ENCODE measurements at places on chromosomes 7 and 10.

DNA sequence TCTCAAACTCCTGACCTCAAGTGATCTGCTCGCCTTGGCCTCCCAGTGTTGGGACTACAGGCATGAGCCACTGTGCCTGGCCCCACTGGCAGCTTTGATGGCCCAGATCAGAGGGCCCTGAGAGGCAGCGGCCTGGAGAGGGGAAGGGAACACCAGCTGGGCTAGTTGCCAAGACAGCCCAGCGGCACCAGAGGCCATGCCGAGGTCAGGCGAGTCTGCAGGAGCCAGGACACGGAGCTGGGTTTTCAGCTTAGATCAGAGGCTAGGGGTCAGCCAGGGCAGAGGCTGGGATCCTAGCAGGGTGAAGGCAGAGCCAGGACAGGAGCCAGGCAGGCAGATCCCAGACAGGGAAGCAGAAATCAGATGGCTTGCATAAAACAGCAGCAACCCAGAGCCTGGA, 92.9 kb downstream of the MYL10 start:
- no peak overlapping the region for H3K27ac ChIP-seq
- H3K4me3 ChIP-seq: no peak overlapping the region
- H3K27me3 ChIP-seq: peaks cover 47% of the 10 kb centered on the region
- no peak for DNase-seq
- no peaks in the 10 kb centered on the region for H3K36me3 ChIP-seq

DNA sequence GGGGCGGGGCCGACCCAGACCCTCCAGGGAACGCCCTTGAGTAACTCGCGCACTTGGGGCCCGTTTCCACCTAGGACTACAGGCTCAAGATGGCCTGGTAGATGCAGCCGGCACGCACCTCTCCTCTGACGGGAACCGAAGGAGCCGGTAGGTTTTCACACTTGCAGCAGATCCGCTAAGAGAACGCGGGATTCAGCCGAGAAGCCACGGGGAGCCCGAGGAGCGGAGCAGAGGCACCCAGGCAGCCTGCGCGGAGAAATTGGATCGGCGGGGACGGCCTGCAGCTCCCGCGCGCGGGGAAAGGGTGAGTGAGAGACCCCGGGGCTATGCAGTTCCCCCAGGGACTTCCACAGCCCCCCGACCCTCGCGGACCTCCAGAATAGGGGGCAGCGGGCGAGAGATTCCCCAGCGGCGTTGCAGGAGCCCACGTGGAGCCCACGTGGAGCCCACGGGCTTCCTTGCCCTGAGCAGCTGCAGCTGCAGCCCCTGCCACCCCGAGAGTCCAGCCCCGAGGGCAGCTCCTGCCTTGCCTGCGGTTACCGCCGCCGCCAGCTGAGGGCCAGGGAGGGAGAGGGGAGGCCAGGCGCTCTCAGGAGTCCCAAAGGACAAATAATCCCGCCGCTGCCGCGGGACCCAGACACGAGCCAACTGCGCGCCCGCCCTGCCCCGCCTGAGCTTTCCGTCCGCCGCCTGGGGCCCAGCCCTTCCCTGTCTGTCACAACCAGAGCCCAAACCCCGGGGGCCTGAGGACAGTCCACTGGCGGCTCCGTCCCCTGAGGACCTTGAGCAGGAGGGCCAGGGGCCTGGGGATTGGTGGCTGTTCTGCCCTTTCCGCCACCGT, 13.1 kb downstream of the IFT22 start:
- peak; percentile 71 for DNase-seq
- peaks cover 7% of the 10 kb centered on the region for H3K4me1 ChIP-seq
- H3K36me3 ChIP-seq: peaks cover 17% of the 10 kb centered on the region
- H3K4me3 ChIP-seq: peak overlapping the region; percentile 92
- H3K27me3 ChIP-seq: peaks cover 10% of the 10 kb centered on the region

- no peaks in the 10 kb centered on the region for H3K36me3 ChIP-seq
- no peaks in the 10 kb centered on the region for H3K4me1 ChIP-seq
- no peak overlapping the region for H3K27ac ChIP-seq
- H3K4me3 ChIP-seq: no peak overlapping the region
- no peaks in the 10 kb centered on the region for H3K27me3 ChIP-seq
These were observed 40.5 kb upstream of the RNF148 start for GRCh38 chr7:122743211-122743610.

GRCh38 chr7:156566812-156567549, 73.6 kb upstream of the RNF32 start:
- no peak overlapping the region for H3K4me3 ChIP-seq
- no peaks in the 10 kb centered on the region for H3K36me3 ChIP-seq
- no peak for DNase-seq
- H3K27me3 ChIP-seq: peaks cover 20% of the 10 kb centered on the region
- H3K4me1 ChIP-seq: peaks cover 5% of the 10 kb centered on the region

DNA sequence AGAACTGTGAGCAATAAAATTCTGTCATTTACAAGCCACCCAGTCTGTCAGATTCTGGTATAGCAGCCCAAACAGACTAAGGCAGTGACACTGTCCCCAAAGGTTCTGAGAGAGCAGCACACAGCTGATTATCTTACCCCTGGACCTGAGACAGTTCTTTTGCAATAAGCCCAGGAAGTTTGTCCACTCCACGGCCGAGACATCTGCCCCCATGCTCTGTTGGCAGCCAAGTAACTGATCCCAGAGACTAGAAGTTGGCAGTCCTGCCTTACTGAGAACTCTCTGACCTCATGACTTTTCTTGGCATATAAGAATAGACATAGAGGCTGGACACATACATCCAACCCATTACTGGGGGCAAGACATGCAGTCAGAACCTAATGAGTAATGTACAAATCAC, 243.0 kb upstream of the GRB10 start:
- DNase-seq: no peak
- H3K36me3 ChIP-seq: peaks cover 10% of the 10 kb centered on the region
- no peak overlapping the region for H3K27ac ChIP-seq
- H3K4me3 ChIP-seq: no peak overlapping the region
- no peaks in the 10 kb centered on the region for H3K4me1 ChIP-seq

- peak; percentile 91 for DNase-seq
- H3K4me1 ChIP-seq: peaks cover 71% of the 10 kb centered on the region
- H3K27ac ChIP-seq: peak overlapping the region; percentile 96
- no peaks in the 10 kb centered on the region for H3K27me3 ChIP-seq
- H3K36me3 ChIP-seq: peaks cover 18% of the 10 kb centered on the region
These were observed 595.5 kb downstream of the INHBA start for GRCh38 chr7:41107330-41107937.

- no peaks in the 10 kb centered on the region for H3K27me3 ChIP-seq
- H3K4me1 ChIP-seq: peaks cover 10% of the 10 kb centered on the region
- no peak overlapping the region for H3K4me3 ChIP-seq
- H3K27ac ChIP-seq: no peak overlapping the region
- DNase-seq: no peak
- H3K36me3 ChIP-seq: peaks cover 14% of the 10 kb centered on the region
These were observed 35.5 kb downstream of the CLIP2 start for GRCh38 chr7:74324531-74325209.

GRCh38 chr7:100465702-100466311, 1.7 kb upstream of the SPACDR start:
- peaks cover 13% of the 10 kb centered on the region for H3K36me3 ChIP-seq
- DNase-seq: peak; percentile 73
- H3K27ac ChIP-seq: no peak overlapping the region
- H3K27me3 ChIP-seq: no peaks in the 10 kb centered on the region
- H3K4me3 ChIP-seq: no peak overlapping the region

DNA sequence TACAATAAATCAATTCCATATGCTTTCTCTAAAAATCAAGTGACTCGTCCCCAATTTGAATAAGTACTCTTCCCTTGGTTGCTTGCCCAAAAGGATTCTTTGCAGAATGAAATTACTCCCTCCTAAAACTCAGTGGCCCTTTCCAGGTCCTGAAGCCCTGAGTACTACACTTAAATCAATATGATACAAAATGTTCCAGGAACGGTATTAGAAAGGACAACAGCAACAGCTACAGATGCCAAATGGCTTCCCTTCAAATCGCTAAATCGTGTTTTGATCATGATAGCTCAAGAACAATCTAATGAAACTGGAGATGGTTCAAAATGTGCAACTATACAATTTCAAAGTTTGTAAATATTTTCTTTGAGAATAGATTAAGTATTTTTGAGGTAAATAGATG, 59.4 kb downstream of the TPK1 start:
- H3K4me3 ChIP-seq: no peak overlapping the region
- no peaks in the 10 kb centered on the region for H3K36me3 ChIP-seq
- H3K27me3 ChIP-seq: no peaks in the 10 kb centered on the region
- no peak for DNase-seq
- H3K4me1 ChIP-seq: no peaks in the 10 kb centered on the region

DNA sequence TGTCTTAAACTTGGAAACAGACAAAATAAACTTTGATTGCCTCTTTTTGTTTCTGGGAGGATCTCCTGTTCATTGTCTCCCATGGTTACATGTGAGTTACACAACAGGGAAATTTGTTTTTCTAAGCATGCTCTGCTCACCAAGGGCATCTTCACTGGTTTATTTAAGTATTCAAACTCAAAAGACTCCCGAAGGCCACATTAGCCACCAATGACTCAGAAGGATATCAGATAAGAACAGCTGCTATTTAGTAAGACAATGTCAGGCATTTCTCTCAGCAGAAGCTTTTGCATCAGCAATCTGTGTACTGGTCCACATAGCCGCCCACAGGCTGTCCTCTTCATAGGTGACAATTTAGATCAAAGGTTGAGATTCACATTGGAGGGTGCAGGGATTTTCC, 19.3 kb downstream of the OR6B1 start:
- H3K4me1 ChIP-seq: no peaks in the 10 kb centered on the region
- DNase-seq: no peak
- no peaks in the 10 kb centered on the region for H3K27me3 ChIP-seq
- no peak overlapping the region for H3K4me3 ChIP-seq
- no peak overlapping the region for H3K27ac ChIP-seq
- H3K36me3 ChIP-seq: no peaks in the 10 kb centered on the region

DNA sequence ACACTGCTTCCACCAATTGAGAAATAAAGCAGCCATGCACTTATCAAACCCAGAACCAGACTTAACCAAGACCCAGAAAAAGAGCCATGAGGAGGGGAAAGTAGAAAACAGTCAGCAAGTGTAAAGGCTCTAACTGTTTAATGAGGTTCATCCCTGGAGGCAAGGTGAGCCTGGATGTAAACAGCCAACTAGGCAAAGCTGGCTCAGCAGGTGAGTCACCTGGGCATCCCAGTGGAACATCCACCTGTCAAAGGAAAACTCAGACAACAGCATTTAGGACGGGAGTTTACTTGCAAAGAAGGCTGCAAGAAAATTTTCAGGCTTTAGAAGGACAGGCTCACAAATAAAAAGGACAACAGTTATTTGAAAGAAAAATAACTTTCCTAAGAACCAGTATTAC, 153.0 kb downstream of the SNX13 start:
- DNase-seq: no peak
- H3K27me3 ChIP-seq: no peaks in the 10 kb centered on the region
- peaks cover 7% of the 10 kb centered on the region for H3K36me3 ChIP-seq
- H3K4me3 ChIP-seq: no peak overlapping the region
- H3K27ac ChIP-seq: no peak overlapping the region
- H3K4me1 ChIP-seq: peaks cover 7% of the 10 kb centered on the region

GRCh38 chr10:28734938-28735759, 57.8 kb downstream of the BAMBI start:
- peaks cover 26% of the 10 kb centered on the region for H3K27me3 ChIP-seq
- no peaks in the 10 kb centered on the region for H3K36me3 ChIP-seq

DNA sequence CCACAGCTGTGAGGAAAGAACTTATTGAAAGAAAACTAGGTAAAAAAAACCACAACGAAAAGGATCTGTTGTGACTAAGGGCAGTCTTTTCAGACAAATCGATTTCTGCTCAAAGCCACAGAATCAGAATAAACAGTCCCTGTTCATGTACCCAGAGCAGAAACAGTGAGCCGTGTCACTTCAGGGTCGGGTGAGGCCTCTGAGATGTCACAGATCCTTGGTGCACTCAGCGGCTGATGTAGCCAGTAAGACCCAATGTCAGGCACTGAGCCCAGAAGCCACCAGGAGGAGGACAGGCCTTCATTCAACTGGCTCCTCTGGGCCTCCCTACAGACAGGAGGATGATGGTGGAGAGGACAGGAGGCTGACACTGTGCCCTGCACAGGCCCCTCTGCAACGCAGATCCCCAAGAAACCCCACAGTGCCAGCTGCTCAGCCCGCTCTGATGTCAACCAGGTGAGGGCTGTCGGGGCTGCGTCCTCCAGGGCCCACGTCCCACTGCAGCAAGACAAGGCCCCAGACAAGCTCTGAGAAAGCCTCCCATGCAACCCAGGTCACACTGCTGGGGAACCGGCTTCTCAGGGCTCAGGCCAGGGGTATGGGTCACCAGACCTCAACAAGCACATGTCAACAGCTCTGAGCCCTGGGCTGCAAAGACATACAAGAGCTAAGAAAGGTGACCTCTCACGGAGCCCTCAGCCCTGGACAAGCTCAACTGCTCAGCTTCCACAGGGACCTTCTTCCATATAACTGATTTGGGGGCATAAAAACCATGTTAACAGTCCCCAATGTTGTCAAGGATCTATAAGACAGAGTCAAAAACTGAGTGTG, 190.6 kb downstream of the PARD3 start:
- H3K36me3 ChIP-seq: no peaks in the 10 kb centered on the region
- H3K27me3 ChIP-seq: no peaks in the 10 kb centered on the region
- no peak for DNase-seq
- no peak overlapping the region for H3K4me3 ChIP-seq

DNA sequence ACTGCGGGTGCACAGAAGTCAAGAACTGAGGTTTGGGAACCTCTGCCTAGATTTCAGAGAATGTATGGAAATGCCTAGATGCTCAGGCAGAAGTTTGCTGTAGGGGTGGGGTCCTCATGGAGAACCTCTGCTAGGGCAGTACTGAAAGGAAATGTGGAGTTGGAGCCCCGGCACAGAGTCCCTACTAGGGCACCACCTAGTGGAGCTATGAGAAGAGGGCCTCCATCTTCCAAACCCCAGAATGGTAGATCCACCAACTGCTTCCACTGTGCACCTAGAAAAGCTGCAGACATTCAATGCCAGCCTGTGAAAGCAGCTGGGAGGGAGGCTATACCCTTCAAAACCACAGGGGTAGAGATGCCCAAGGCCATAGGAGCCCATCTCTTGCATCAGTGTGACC, 1336.0 kb upstream of the CELF2 start:
- DNase-seq: no peak
- H3K4me3 ChIP-seq: no peak overlapping the region
- H3K4me1 ChIP-seq: no peaks in the 10 kb centered on the region

- H3K27me3 ChIP-seq: no peaks in the 10 kb centered on the region
- H3K4me3 ChIP-seq: no peak within 1 kb of the TSS
- H3K36me3 ChIP-seq: peaks cover 19% of the 10 kb centered on the region
- H3K27ac ChIP-seq: peak within 1 kb of the TSS; percentile 60
- peak; percentile 73 for DNase-seq
These were observed at the start of gene GPRIN2 for GRCh38 chr10:46556515-46557318. Gene GPRIN2, minus strand, starts transcription at chr10:46556658. Its CDS starts 5,922 bp downstream, at chr10:46550736.

- H3K36me3 ChIP-seq: peaks cover 56% of the 10 kb centered on the region
- DNase-seq: no peak
- H3K4me1 ChIP-seq: peaks cover 7% of the 10 kb centered on the region
- no peaks in the 10 kb centered on the region for H3K27me3 ChIP-seq
- H3K27ac ChIP-seq: no peak overlapping the region
These were observed 45.3 kb downstream of the BZW2 start for GRCh38 chr7:16691241-16691640.

- no peaks in the 10 kb centered on the region for H3K27me3 ChIP-seq
- H3K4me1 ChIP-seq: peaks cover 62% of the 10 kb centered on the region
- no peak overlapping the region for H3K4me3 ChIP-seq
These were observed 142.4 kb downstream of the AHR start for GRCh38 chr7:17440831-17441230.

DNA sequence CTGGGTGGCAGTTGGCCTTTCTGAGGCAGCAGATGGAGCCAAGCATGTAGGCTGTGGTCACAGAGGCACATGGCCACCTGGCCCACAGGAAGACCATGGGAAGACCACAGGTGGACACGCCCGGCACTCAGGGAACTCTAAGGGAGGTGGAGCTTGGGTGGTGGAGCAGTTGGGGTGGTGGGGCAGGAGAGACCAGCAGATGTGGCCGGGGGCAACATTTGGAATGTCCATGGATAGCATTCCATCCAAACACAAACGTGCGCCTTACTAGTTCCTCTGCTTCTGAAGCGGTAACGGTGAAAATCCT, 290.9 kb downstream of the PTPRN2 start:
- DNase-seq: no peak
- no peak overlapping the region for H3K27ac ChIP-seq
- no peaks in the 10 kb centered on the region for H3K36me3 ChIP-seq
